ENCODE measurements at places on chromosomes 12 and 14.

DNA sequence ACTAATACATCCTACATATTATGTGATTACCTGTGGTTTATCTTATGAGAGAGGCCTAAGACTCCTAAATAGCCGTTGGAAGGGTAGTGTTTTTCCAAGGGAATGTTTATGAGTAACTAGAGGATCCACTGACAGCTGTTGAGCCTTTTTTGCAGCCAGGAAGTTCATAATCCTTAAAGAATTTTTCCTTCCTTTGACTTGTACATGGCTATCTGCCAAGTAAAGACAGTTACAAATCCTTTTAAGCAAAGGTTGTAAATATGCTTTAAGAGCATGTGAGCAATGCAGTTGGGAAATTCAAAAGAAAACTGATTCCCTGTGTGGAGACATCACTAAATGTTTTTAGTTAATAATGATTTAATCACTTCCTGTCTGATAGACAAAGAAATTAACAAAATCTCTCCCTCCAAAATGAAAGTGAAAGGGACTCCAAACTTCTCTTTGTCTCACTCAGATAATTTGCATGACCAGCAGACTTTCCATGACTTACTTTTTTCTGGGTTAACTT is 333.8 kb downstream of the PDZRN4 start:
- no peak for DNase-seq

GRCh38 chr14:65229748-65230728 is 127.7 kb upstream of the MAX start:
- DNase-seq: peak; percentile 80

GRCh38 chr14:85416771-85417170 is 113.2 kb upstream of the FLRT2 start:
- no peak for DNase-seq

DNA sequence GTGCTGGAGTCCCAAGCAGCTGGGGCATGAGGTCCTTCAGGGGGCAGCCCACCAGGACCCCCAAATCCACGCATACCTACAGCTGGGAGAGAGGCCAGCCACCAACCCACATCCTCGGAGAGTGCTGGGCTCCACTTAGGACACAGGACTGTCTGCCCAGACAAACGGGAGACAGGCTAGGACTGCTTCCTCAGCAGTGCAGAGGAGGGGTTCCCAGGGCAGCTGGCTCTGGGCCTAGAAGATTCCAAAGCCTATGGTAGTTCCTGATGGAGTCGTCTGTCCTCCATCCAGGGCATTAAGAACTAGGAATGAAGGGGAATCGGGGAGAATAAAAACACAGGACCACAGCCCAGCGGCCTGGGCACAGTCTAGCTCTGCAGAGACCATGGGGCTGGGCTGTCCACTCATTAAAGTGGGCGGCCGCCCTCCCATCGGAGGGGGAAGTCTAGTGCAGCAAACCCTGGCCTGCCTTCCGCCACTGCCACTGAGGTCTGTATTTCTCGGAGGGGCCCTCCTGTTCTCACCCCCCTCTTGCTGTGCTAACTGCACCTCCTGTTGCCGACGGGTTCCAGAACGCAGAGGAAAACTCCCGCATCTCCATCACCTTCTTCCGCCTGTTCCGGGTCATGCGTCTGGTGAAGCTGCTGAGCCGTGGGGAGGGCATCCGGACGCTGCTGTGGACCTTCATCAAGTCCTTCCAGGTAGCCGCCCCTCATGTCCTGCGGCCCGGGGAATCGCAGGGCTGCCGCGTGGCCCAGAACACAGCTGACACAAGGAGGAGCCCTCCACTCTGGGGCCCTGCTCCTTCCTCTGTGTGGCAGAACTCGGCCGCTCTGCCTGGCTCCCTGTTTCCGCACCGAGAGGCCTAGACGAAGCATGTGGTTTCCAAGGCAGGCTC is 143.5 kb upstream of the FKBP4 start:
- DNase-seq: no peak

DNA sequence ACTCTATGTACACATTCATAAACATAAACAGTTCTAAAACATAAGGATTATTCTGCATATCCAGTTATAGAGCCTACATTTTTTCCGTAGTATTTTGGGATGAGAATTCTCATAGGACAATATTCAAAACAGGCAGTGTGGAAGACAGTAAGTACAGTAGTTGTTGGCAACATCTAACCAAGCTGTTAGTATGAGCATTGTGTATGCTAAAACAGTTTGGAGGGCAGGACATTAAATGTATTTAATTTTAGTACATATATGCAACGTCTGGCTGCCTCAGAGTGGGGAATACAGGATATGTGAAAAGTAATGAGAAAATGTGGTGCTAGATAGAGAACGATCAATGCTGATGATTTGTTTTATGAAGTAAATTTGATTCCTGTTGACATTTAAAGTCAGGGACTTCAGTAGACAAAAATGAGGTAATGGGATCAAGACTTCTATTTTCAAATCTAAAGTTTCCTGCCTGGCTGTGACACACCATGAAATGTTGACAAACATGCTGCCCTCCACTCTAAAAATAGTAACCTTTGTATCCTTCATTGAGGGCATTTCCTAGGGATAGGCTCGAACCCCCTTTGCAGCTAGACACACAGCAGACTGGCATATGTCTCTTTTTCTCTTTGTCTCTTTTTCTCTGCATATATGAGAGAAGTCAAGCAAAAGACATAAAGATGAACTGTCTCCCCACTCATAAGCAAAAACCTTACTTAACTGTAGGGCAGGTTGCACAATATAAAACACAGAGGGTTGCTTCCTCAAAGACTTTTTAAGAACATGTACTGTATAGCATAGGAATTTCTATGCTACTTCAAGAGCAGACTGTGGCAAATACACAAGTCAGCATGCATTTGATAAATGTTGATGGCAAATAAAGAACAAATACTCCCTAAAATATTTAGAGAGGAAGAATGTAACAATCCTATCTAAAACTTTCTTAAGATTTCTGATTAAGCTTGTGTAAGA is 75.5 kb upstream of the GTF2A1 start:
- DNase-seq: no peak

GRCh38 chr12:117890644-117891043 is 78.1 kb downstream of the KSR2 start:
- no peak for DNase-seq

DNA sequence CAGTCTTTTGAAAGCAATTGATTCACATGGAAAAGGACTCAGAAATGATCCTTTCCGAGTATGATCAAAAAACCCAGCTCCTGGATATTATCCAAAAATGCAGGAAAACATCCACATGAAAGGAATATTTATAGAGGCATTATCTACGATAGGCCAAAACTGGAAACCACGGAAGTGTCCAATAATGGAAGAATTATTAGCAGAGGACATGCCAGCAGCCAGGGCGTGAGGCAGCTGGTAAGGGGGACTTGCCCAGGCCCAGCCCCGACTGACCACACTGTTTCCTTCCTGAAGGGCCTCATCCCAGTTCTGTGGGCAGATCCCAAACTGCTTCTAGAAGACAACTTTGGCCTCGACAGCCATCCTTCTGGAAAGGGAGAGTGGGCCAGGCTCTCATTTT is 20.5 kb downstream of the ACTN1 start:
- DNase-seq: no peak

DNA sequence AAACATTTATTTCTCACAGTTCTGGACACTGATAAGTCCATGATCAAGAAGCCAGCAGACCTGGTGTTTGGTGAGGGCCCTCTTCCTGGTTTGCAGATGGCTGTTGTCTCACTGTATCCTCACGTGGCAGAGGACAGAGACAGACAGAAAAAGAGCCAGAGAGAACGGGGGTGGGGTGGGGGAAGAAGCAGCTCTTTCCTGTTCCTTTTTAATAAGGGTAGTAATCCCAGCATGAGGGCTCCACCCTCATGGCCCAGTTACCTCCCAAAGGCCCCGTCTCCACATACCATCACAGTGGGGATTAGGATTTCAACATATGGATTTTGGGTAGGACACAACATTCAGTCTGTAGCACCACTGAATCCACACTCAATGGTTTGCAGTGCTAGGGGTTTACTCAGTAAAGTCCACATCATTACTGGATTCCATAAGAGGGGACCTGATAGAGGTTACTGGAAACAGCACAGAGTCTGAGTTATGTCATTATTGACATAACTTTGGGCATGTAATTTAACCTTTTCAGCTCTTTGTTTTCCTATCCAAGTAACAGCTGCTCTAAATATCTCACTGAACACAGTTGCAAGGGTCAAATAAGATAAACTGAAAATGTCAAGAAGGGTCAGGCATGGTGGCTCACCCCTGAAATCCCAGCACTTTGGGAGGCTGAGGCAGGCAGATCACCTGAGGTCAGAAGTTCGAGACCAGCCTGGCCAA is 53.2 kb downstream of the RPAP3 start:
- no peak for DNase-seq

DNA sequence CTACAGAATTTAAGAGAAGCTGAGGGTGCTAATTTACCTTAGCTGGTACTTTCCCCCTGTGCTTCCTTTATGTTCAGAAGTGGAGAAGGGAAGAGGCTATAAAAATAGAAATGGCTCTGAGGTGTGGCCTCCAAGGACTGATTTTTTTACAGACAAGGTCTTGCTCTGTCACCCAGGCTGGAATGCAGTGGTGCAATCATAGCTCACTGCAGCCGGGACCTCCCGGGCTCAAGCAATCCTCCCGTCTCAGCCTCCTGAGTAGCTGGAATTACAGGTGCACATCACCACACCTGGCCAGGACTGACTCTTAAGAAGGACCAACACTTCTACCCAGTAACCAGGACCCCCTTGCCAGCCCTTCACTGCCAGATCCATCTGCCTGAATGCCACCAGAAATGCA is 23.9 kb upstream of the NAP1L1 start:
- no peak for DNase-seq

DNA sequence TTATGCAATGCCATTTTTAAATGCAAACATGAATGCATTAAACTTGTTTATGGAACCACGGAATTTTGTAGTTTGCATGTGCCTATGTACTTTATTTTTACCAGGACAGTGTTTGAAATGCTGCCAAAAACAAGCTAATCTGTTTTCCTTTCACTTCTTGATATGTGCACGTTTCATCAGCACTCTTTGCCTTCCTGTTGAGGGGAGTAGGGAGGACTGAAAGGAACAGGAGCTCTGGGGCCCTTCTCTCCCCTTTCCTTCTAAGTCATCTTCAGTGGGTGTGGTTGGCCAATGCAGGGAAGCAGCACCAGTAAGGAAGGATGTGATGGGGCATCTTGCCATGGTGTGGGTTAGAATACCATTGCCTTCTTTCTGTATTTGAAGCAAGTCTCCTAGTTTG is 12.1 kb upstream of the PPP4R4 start:
- DNase-seq: no peak

DNA sequence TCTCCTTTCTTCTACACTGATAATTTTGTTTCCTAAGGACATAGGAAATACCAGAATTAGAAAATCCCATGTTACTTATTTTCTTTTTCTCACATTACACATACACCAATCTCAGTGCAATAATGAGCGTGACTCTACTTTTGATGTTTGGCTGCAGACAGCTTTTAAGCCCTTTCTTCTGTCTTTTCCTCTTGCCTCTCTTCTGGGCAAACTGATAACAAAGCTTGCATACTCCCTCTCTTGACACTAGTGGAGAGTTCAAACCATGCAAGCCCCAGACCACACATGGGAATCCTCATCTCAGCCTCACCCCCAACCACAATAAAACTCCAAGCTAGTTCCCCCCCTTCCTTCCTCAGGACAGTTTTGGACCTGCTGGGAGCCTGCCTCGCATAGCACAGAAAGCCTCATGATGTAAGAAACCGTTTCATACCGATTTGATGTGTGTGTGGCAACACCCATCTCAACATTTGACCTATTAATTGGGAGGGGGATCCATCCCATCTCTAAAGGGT is 161.9 kb downstream of the EMP1 start:
- no peak for DNase-seq

DNA sequence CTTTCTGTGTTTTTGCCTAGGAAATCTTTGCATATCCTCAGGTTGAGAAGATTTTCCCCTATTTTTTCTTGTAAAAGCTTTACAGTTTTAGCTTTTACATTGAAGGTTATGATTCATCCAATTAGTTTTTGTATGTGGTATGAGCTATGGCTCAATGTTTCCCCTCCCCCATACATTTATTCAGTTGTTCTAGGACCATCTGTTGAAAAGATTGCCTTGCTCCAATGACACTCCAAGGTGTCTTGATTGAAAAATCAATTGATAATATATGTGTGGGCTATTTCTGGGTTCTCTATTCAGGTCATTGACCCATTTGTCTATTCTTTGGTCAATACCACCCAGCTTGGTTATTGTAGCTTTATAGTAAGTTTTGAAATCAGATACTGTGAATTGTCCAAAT is 42.6 kb downstream of the LRTM2 start:
- DNase-seq: no peak

- no peak for DNase-seq
Measured at GRCh38 chr14:27881646-27882045, 884.9 kb upstream of the FOXG1 start.

- no peak for DNase-seq
Measured at GRCh38 chr12:63809566-63809965, 29.9 kb downstream of the RXYLT1 start.

DNA sequence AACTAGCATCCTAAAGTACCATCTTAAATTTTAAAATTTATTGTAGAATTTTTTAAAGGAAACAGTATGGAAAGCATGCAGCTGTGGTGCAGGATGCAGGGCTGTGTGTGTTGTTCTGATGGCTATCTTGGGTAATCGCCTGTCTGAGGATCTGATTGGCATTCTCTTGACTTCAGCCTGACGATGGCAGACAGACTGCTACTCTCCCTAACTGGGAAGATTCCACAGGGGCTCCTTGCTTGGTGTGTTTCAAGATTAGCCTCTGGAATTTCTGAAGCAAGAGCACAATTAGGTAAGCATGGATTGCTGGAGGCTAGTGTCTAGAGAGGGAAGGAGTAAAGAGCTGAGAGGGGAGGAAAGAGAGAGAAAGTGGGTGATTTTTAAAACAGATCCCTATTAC is 696.8 kb upstream of the LRFN5 start:
- DNase-seq: no peak

GRCh38 chr14:74579447-74580274 is 32.4 kb downstream of the LTBP2 start:
- DNase-seq: no peak

DNA sequence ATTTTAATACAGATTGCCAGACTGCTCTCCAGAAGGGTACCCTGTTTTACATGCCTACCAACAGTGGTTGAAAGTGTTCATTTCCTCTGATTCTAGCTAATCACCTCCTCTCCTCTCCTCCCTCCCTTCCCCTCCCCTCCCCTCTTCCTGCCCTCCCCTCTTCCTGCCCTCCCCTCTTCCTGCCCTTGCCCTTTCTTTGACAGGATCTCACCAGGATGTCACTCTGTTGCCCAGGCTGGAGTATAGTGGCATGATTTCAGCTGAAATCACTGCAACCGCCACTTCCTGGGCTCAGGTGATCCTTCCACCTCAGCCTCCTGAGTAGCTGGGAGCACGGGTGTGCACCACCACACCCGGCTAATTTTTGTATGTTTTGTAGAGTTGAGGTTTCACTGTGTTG is 24.7 kb downstream of the APAF1 start:
- no peak for DNase-seq

- DNase-seq: no peak
Measured at GRCh38 chr12:5187136-5187535, 143.5 kb downstream of the KCNA5 start.

DNA sequence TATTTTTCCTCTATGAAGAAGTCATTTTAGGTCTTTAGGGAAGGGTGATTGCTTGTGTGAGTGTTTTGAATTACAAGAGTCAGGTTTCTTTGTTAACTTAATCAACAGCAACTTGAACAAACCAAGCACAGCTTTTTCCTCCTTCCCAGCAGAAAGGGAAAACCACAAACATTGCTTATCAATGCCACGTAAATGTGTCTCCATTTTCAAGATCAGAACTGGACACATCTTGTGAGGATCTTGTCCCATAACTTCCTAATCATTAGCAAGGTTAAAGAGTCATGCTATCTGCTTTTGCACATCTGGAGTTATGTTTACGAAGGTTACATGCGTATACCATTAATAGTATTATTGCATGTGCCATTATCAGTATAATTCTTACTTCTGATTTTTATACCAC is 248.0 kb upstream of the FLRT2 start:
- no peak for DNase-seq

All from NCI-H187 treated with DMSO at 0.1 percent for 48 hours (cell line).